Activated T-cell treated with anti-CD3 and anti-CD28 coated beads, Interleukin-2, amount 50 U/mL, for 48 hours (primary cell): ENCODE measurements at places on chromosomes 5 and 9.

DNA sequence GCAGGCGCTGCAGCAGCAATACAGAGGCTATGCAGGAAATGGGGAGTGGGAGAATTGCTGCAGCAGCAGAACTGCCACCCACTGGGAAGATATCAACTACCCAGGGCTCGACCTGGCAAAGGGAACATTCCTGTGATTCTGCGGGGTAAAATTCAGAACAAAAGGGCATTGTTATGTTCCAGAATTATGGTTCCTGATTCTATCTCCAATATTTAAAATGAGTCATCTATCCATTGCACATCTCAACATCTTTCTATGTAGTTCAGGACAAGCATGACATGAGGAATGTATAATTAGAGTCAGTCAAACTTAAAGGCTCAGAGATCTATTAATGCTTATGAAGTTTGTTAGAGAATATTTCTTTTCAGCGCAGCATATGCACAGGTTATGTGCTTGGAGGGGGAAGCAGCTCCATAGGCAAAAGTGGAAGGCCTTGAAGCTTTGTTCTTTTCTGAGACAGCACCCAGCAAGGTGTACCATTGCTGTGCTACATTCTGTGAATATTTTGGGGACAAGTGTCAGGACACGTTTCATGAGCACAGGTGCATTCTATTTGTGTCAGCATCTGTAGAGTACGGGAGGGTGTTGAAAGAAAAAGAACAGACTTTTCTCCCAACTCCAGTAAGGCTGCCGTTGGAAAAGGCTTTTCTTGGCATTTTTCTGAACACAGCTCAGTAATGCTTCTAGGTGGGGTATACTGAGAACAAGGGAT lies 395.6 kb upstream of the MPDZ start:
- DNase-seq = no peak

DNA sequence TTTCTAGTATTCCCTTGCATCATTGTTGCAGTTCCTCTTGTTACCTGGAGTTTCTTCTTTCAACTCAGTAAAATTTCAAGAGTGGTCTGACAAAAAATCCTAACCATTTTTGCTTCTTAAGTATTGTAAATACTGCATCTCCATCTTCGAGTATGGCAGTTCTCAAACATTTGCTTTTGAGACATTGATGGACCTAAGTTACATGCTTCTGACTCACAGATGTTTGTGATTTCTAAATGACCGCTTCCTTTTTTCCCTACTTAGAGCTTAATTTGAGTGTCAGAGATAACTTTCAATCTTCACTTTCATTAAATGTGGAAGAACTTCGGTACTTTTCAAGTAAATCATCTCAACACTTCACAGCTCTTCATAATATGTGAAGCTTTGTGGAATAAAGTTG lies 4.2 kb downstream of the UHRF2 start:
- no peak for DNase-seq

DNA sequence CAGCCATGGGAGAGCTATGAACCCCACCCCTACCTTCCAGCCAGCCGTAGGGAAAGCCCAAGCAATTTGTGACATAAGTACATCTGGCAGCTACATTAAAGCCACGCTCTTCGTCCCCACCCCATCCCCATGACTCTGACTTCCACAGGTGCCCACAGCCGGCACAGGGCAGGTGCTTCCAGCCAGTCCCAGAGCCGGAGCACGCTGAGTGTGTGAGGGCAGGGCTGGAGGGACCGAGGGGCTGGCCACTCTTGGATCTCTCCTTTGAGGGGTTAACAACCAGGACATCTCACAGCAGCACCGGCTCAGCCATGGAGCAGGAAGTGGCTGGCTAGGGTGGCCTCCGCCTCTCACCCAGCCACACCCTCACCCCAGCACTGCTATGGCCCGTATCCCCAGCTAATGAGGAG lies 2.4 kb upstream of the FAM78A start:
- DNase-seq = peak; percentile 56

DNA sequence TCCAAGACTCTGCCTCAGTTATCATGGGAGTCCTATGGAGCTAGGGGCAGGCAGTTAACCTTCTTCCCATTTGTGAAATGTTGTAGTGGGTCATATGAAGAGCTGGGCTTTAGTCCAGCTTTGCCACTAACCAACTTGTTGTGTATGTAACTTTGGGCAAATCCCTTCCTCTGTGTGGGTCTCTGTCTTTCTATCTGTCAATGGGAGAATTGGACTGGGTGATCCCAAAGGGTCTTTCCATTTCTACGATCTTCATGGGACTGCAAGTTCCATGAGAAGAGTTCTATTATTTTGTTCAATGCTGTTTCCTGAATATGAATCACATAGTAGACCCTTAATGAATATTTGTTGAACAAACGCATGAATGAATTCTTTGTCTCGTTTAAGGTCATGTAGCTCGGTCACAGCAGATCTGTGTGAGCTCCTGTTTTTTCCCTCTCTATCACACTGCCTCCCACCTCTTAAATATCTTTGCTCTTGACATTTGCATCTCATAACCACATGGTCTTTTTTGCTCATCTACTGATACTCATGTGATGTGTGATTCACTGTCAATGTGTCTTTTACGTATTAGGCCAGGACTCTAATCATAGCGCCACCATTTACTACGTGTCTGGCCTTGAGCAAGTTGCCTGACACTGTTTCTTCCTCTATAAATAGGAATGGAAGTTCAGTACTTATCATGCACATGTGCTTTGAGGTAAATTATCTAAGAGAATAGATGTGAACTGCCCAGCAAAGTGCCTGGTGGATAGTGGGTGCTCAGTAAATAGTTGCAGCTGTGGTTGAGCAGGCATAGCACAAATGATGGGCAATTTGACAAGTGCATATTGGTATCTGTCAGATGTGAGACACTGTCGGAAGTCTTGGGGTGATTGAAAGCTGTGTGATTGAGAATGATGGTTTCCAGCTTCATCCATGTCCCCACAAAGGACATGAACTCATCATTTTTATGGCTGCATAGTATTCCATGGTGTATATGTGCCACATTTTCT lies 37.4 kb downstream of the PTTG1 start:
- DNase-seq = no peak

GRCh38 chr5:73229271-73229670 lies 56.3 kb downstream of the TMEM174 start:
- DNase-seq = no peak
